ENCODE measurements at places on chromosomes 16 and 17.

DNA sequence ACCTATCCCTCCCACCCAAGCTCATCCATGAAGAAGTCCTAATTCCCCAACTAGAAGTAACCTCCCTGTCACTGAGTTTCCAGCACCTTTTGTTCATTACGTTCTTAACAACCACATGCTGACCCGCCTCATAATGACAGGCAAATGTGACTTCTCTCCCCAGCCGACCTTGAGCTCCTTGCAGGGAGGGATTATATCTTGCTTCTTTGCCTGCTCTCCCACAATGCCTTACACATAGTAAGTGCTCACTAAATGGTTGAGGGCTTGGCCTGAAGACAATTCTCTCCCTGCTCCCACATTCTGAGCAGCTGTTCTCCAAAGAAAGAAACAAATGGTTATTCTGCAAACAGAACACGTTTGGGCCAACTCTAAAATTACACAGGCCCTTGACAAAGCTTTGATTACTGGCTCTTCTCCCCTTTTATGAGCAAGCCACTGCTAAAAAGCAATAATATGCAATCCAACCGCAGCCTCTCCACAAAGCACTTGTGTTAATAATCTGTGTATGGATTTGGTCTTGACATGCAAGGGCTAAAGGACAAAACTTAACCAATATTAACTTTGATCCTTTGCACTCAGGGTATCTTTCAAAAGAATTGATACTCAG lies 23.2 kb downstream of the SLC39A11 start:
- no peak for DNase-seq

GRCh38 chr17:81868674-81869220 lies 2.4 kb downstream of the ARHGDIA start:
- DNase-seq = no peak

DNA sequence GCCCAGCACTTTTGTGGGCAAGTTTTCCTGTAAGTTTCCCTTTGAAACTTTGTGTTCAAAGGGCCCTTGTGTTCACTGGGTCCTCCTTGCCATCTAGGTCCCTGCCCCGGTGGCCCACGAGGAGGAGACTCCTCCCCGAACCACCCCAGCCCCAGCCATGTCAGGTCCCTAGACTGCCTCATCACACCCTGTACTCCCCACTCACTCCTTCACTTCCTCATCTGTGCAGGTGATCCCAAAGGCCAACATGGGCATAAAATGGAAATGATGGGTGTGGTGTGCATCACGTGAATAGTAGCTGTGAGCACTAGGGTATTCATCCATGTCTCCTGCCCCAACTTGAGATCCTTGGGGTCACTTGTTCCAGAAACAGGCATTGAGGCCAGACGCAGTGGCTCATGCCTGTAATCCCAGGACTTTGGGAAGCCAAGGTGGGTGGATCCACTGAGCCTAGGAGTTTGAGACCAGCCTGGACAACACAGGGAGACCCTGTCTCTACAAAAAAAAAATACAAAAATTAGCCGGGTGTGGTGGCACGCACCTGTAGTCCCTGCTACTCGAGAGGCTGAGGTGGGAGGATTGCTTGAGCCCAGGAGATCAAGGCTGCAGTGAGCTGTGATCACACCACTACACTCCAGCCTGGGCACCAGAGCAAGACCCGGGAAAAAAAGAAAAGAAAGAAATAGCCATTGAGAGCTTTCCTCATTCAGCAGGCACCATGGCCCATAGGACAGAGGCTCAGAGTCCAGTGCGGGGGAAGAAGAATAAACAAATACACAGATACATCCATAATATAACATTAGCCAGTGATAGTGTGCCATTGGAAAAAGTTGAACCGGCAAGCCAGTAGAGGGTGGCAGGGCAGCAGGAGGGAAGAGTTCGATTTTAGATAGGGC lies 74.5 kb downstream of the KATNIP start:
- no peak for DNase-seq

DNA sequence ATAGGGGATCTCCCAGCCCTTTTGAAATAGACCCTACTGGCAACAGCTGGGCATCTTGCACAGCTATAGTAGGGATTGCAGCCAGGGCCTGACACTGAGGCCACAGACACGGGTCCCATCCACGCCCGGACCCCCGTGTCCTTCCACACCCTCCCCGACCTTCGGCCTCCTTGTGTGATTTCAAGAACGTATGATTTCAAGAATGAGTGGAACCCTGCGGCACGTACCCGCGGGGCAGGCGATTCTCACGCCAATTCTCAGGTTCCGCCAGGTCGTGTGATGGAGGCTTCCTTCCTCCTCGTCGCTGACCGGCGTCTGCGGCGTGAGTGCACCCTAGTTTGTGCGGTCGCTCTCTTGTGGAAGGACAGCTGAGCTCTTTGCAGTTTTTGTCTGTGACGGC lies 56.3 kb upstream of the GNG13 start:
- no peak for DNase-seq

GRCh38 chr16:75820672-75821071 lies 94.4 kb upstream of the CPHXL start:
- no peak for DNase-seq

DNA sequence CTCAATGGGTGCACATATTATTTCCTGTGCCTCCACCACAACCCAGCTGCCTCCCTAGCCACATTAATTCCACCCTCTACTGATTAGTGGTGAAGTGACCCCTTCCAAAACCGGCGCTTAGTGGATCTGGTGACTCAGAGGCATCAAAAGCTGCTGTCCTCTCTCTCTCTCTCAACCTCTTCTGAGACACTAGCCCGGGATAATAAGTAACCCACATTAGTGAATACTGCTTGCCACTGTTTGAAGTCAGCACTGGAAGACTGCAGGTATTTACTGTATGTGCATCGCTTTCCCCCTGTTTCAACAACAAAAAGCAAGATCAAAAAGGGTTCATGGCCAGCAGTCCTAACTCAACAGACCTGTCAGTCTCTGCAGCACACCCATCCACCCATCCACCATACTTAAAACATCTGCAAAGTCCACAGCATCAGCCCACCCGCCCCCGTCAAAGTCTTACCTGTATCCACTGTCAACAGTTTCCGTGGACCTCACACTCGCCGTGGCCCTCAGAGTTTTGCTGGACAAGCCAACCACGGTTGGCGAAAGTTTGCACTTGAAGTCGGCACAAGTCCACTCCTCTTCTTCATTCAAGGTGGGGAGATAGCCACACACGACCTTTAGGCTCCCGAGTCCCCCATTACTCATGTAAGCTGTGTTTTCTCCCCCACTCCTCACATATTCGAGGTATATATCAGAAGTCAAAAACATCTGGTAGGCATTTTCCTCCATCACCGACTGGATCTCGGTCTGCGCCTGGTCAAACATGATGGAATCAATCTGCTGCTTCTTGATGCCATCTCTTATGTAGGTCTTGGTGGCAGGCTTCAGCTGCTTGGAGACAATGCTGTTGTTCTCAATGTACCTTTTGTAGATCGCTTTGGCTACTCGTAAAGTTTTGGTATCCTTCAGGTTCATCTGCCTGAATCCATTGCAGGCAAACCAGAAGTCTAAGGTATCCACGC lies 3.8 kb downstream of the AXIN2 start:
- no peak for DNase-seq

DNA sequence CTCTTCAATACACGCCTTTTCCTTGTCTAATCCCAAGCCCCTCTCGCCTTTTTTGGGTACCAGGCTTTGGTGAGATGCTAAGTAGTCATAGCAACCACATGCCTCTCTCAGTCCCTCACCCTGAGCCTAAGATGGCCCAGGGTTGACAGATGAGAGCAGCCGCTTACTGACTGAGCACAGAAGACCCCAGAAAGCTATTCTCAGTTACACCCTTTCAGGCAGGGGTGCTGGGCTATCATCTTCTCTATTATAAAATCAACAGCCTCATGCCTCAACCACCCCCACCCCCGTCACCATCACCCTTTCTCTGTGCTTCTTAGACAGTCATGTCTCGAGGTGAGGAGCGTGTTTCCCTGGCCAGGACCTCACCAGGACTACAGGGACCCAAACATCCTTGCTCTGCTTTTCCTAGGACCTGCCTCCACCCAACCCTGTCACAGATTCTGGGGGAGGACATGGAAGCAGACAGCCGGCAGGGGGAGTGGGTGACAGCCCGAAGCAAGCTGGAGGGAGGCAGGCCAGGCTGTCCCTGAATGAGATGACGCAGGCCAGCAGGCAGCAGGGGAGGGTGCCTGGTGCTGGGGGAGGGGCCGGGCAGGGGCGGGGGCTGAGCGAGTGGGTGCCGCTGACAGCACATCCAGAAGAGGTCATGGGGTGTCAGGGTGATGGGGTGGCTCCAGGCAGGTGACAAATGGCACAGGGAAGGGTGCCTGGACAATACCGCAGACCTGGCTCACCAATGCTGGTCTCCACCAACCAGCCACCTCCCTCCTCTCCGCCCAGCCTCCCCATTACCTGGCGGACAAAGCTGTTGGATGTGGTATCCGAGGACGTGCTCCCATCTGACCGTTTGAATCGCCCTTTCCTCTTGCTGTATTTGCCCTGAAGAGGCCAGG lies 3.1 kb downstream of the CACNB1 start:
- DNase-seq = no peak
